ENCODE measurements at places on chromosomes 3 and 15.
A peak's percentile ranks its signal among the peaks of the same experiment; 100 is the strongest.

DNA sequence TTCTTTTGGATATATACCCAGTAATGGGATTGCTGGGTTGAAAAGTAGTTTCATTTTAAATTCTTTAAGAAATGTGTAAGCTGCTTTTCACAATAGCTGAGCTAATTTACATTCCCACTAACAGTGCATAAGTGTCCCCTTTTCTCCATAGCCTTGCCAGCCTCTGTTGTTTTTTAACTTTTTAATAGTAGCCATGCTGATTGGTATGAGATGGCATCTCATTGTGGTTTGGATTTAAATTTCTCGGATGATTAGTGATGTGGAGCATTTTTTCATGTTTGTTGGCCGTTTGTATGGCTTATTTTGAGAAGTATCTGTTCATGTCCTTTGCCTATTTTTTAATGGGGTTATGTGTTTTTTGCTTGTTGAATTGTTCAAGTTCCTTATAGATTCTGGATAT is 444.3 kb upstream of the ATP11B start:
- no peak for DNase-seq

- no peak for DNase-seq
These were observed 87.5 kb upstream of the CBLB start for GRCh38 chr3:105956306-105956705.

DNA sequence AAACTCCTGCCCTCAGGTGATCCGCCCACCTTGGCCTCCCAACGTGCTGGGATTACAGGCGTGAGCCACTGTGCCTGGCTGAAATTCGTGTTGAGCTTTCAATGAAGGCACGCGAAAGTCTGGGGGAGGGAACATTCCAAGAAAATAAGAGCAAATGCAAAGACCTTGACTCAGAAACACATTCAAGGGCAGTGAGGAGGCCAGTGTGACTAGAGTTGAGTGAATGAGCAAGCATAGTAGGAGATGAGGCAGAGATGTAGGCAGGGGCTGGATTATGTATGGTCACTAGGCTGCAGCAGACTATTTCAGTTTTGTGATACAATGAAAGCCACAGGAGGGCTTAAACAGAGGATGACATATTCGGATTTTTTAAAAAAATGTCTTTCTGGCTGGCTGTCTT is 67.0 kb downstream of the SCN11A start:
- no peak for DNase-seq

GRCh38 chr3:3712971-3713370 is 86.3 kb upstream of the LRRN1 start:
- DNase-seq: no peak

GRCh38 chr3:64554096-64554920 is 133.5 kb downstream of the ADAMTS9 start:
- DNase-seq: no peak

GRCh38 chr3:42683875-42684598 is 1.3 kb upstream of the KLHL40 start:
- DNase-seq: peak; percentile 81

DNA sequence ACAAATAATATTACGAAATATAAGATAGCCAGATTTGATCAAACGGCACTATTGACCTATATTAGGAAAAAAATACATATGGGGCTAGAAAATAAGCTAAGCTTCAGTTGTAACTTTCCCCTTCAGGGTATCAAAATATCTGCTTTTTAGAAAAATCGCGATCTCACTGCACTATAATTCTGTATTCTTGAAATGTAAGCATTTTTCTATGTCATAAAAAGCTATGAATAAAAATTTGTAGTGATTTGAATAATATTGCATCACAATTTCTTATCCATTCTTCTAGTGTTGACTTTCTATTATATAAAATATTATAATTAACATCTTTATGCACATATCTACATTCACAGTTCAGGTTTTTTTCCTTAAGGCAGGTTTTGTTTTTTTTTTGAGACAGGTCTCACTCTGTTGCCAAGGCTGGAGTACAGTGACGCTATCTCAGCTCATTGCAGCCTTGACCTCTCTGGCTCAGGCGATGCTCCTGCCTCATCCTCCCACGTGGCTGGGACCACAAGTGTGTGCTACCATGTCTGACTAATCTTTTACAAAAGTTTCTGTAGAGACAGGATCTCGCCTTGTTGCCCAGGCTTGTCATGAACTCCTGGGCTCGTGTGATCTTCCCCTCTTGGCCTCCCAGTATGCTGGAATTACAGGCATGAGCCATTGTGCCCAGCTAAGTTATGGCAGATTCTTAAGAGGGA is 21.6 kb downstream of the EMC4 start:
- DNase-seq: no peak

Data from ascending aorta (tissue), 2 donors.